Epithelial cell of alveolus of lung (primary cell): ENCODE measurements at places on chromosomes 5 and 9. TPM values are rescaled to one million over a fixed set of nuclear protein-coding genes. Genes with fewer than 3 reads are reported as not detected.

The DBH gene
- not detected in 2 replicates for total RNA-seq

The TYRP1 gene
- 7.4 and 14.4 TPM in 2 replicates for total RNA-seq

The C9orf50 gene
- total RNA-seq, result 0.13 TPM in 1 of 2 replicates, not detected in the other

The NFX1 gene
- total RNA-seq, result 14.2 and 18.8 TPM in 2 replicates
